T-helper 17 cell (primary cell): ENCODE measurements at places on chromosomes 2 and 18.
A peak's percentile ranks its signal among the peaks of the same experiment; 100 is the strongest.

DNA sequence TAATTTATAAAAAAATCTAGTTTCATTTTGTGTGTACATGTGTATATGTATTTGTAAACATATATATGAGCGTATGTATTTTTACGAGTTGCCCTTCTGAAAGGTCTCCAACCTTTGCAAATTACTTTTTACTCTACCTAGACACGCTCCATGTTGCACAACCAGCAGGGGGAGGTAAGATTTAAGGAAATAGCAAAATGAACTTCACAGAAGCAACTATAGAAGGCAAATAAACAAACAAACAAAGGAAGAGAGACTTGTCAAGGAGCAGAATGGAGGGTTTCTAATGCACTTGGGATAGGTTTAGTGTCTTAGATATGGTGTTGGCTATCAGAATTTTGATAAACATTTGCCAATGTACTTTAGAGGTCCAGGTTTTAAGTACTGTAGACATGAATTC, 820.5 kb upstream of the POU3F3 start:
- no peaks in the 10 kb centered on the region for H3K4me1 ChIP-seq
- no peak overlapping the region for H3K27ac ChIP-seq
- no peaks in the 10 kb centered on the region for H3K27me3 ChIP-seq
- no peak for DNase-seq

DNA sequence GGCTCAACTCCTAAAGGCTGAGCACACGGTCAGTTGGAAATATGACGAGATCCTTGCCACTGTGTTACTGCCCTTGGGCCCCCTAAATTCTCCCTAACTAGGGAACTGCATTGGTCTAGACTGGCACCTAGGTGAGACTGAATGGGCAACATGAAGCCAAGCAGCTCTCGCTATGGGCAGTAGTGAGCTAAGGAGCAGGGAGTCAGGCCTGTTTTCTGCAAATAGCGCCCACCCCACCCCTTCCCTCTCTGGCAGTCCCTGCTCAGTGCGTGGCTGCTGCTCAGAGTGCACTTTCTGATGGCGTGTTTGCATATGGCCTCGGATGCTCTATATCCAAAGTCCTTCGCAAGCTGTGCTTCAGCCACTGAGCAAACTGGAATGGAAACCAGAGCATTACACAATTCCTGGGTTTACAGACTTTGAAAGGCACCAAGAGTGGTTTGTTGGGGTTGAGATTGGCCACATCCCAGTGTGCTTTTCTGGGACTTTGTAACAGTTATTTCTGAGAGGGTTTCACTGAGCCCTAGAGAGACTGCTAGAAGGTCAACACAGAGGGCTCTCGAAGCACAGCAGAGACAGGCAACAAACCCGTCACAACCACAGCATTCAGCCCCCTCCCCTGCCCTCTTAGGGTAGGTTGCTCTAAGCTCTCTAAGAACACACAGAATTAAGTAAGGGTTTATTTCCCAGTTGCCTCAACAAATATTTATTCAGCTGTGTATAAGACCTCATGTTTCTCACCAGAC, 419.9 kb downstream of the STK39 start:
- H3K27me3 ChIP-seq = peaks cover 11% of the 10 kb centered on the region
- DNase-seq = no peak
- H3K36me3 ChIP-seq = no peaks in the 10 kb centered on the region
- H3K27ac ChIP-seq = no peak overlapping the region
- no peak overlapping the region for H3K4me3 ChIP-seq

DNA sequence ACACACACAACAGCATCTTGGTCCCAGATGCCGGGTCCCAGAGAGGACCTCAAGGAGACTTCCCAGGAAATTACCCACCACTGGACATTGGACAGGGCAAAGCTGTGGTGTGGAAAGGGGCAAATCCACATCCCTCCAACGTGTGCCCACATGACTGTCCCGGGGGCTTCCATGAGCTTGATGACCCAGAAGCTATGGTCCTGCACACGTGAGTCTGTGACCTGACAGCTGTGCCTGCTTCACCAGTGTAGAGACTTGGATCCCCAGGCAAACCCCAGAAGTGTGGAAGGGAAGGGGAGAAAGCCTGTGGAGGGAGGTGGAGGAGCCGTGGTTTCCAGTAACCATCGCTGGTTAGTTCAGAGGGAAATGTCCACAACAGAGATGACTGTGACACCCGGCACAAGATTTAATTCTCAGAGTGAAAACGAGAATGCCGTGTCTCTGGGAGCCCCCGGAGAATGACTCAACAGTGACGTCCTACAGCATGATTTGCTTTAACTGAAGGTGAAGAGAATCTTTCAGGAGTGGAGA, 19.1 kb upstream of the GPR55 start:
- DNase-seq = no peak
- H3K27ac ChIP-seq = no peak overlapping the region
- peaks cover 9% of the 10 kb centered on the region for H3K4me1 ChIP-seq
- peaks cover 34% of the 10 kb centered on the region for H3K27me3 ChIP-seq
- no peak overlapping the region for H3K4me3 ChIP-seq

- H3K36me3 ChIP-seq = no peaks in the 10 kb centered on the region
- DNase-seq = no peak
- H3K27ac ChIP-seq = no peak overlapping the region
- H3K4me1 ChIP-seq = no peaks in the 10 kb centered on the region
- H3K4me3 ChIP-seq = no peak overlapping the region
- no peaks in the 10 kb centered on the region for H3K27me3 ChIP-seq
Measured at GRCh38 chr2:185188656-185189055, 549.9 kb upstream of the FSIP2 start.

DNA sequence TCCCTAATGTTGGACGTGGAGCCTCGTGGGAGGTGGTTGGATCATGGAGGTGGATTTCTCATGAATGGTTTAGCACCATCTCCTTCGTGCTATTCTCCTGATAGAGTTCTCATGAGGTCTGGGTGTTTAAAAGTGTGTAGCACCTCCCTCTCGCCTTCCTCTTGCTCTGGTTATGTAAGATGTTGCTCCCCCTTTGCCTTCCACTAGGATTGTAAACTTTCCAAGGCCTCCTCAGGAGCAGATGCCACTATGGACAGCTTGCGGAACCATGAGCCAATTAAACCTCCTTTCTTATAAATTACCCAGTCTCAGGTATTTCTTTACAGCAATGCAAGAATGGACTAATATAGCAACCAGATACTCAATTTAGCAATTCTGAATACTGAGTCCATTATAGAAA, 82.4 kb upstream of the PELI1 start:
- no peak overlapping the region for H3K27ac ChIP-seq
- H3K4me3 ChIP-seq = no peak overlapping the region
- H3K36me3 ChIP-seq = peaks cover 3% of the 10 kb centered on the region

DNA sequence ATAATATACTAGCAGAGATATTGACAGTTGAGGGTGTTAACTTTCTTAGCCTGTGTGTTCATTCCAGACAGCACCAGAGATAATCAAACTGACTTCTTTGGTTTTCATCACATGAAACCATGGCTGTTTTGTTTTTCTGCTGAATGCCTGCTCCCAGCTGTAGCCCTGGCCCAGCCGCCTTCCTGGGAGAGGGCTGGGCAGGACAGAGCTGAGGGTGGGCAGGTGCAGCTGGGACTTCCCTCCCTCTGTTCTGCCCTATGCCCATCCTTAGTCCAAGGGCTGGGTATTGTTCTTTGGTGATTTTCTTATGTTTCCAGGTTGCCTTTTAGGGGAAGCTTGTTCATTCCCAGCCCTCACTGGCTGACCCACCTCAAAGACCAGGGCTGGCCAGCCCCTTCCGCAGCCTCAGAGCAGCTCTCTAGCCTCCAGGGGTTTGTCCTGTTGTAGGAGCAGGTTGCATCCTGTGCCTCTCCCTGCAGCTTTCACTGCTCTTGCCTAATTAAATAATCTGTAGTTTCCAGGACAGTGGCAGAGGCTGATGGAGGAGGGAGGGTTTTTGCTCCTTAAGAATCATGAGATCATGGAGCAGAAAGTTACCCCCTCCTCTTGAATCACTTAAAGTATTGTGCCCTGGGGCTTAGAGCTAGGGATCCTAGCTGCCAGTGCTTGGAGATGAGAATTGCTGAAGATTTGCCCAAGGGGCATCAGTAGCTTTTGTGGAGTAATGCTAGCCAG, 61.4 kb downstream of the MTCL1 start:
- H3K4me1 ChIP-seq = peaks cover 2% of the 10 kb centered on the region
- no peak for DNase-seq
- no peak overlapping the region for H3K4me3 ChIP-seq
- no peaks in the 10 kb centered on the region for H3K36me3 ChIP-seq
- H3K27me3 ChIP-seq = no peaks in the 10 kb centered on the region

DNA sequence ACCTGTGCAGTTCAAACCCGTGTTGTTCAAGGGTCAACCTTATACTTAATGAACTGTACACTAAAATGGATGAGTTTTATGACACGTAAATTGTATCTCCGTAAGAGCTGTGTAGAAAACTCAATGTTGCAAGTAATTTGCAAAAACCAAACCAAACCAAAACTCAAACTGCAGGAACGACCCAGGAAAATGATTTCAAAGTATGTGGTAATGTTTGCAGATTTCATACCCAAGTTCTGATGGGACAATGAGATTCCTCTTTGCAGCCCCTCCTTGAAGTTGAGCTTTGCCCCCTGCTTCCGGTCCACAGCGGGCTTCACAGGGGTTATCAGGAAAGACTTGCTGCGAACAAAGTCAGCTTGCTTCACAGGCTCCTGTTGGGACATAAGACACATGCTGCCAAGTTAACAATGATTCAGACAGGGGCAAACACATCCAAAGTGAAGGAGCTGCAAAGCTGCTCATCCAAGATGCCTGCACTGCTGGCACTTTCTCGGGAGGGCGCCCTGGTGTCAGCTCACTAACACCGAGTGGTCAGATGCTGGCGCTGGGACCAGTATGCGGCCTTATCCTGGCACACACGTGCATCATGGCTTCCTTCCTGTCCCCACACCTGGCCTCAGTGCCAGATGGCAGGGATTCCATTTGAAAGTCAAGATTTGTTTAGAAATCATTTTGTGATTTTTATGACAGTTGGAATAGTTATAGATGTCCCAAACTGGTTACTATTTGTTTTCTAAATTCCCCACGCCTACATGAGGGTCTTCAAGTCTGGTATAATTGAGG, 65.2 kb upstream of the MGAT4A start:
- no peak for DNase-seq
- H3K36me3 ChIP-seq = peaks cover 2% of the 10 kb centered on the region
- H3K27ac ChIP-seq = no peak overlapping the region
- H3K27me3 ChIP-seq = peaks cover 6% of the 10 kb centered on the region
- no peak overlapping the region for H3K4me3 ChIP-seq
- H3K4me1 ChIP-seq = peaks cover 8% of the 10 kb centered on the region

DNA sequence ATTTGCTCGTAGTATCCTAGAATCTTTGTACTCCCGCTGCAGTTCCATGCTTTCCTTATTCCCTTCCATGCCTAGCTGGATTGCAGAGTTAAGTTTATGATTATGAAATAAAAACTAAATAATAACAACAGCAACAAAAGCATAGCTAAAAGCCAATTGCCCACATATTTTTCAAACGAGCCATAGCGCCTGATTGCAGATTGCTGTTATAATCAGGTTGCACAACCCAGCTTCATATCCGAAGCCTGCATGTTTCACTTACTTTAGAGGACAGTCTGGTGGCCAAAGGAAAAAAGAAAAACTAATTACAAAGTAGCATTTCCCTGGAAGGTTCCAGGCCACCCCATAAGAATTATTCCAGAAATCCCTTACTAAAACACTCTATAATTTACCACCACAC, 31.9 kb upstream of the PNO1 start:
- peaks cover 5% of the 10 kb centered on the region for H3K27me3 ChIP-seq
- no peaks in the 10 kb centered on the region for H3K36me3 ChIP-seq
- peaks cover 6% of the 10 kb centered on the region for H3K4me1 ChIP-seq
- H3K27ac ChIP-seq = no peak overlapping the region
- no peak for DNase-seq

- DNase-seq = no peak
- H3K4me3 ChIP-seq = peak overlapping the region; percentile 83
- H3K27ac ChIP-seq = peak overlapping the region; percentile 98
- peaks cover 42% of the 10 kb centered on the region for H3K4me1 ChIP-seq
Measured at GRCh38 chr2:1518331-1518803, 105.1 kb downstream of the TPO start.

GRCh38 chr2:240363746-240364581, 71.5 kb upstream of the GPC1 start:
- no peak for DNase-seq
- H3K4me1 ChIP-seq = no peaks in the 10 kb centered on the region
- no peaks in the 10 kb centered on the region for H3K36me3 ChIP-seq

DNA sequence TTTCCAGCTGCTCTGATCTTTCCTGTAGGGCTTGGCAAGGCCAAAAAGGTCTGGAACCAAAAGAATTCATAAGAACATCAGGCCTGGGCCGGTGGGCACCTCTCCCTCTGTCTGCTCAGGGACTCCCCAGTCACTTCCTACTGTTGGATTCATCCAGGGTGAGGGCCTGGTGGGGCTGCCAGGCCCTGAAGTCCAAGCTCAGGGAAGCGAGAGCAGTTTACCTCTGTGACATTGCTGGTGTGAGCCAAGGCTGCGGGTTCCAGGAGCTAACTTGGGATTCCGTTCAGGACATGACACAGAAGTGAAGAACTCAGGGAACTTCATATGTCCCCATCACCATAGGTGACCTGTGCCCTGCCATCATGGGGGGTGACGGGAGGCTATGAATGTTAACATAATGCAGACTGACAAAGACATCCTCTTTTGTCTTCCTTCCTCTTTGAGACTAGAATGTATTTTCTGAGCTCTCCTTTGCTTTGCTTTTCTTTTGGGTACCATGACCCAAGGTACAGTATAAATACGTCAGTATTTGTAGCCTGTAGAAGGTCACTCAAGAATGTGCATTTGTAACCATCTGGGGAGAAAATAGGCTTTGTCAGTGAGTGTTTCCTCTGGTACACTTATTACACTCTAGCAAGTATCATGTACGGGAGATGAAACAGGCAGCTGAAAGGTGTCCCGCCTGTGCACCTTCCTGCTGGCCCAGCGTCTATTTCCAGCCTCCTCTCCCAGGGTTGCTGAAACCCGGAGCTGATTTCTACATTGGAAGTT, 130.5 kb upstream of the SLC1A4 start:
- peaks cover 32% of the 10 kb centered on the region for H3K27me3 ChIP-seq
- no peak overlapping the region for H3K27ac ChIP-seq
- H3K4me1 ChIP-seq = peaks cover 3% of the 10 kb centered on the region

- H3K36me3 ChIP-seq = peaks cover 5% of the 10 kb centered on the region
- no peak overlapping the region for H3K27ac ChIP-seq
- DNase-seq = no peak
- H3K27me3 ChIP-seq = peaks cover 20% of the 10 kb centered on the region
- H3K4me3 ChIP-seq = no peak overlapping the region
Measured at GRCh38 chr18:35215026-35215425, 25.8 kb upstream of the ZNF397 start.

GRCh38 chr2:204325468-204325867, 219.8 kb upstream of the PARD3B start:
- H3K27ac ChIP-seq = no peak overlapping the region
- H3K36me3 ChIP-seq = peaks cover 3% of the 10 kb centered on the region
- H3K27me3 ChIP-seq = peaks cover 61% of the 10 kb centered on the region
- DNase-seq = peak; percentile 43
- H3K4me3 ChIP-seq = no peak overlapping the region
- peaks cover 6% of the 10 kb centered on the region for H3K4me1 ChIP-seq

DNA sequence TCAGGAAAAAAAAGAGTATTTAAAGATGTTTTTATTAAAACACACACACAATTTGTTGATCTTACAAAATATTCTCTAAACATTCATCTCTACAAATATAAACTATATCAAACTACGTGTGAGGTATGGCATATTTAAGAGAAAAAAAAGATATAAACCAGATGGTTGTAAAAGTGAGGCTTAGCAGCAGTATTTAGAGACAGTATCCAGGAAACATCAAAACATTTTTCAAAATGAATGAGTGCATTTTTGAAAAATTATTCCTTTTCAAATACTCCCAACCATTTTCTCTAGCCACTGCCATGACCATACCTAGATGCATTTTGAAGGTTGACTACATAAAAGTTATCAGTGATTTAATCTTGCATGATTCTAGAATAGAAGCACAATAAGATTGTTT, 38.2 kb upstream of the RAB27B start:
- H3K27ac ChIP-seq = no peak overlapping the region
- peaks cover 6% of the 10 kb centered on the region for H3K27me3 ChIP-seq
- no peak overlapping the region for H3K4me3 ChIP-seq
- no peak for DNase-seq
- H3K36me3 ChIP-seq = no peaks in the 10 kb centered on the region
